NCI-H1417 treated with DMSO at 0.1 percent for 48 hours (cell line): ENCODE measurements at places on chromosomes 4 and X.

- no peak for DNase-seq
Observed at GRCh38 chr4:7694324-7694723, 245.3 kb downstream of the AFAP1 start.

DNA sequence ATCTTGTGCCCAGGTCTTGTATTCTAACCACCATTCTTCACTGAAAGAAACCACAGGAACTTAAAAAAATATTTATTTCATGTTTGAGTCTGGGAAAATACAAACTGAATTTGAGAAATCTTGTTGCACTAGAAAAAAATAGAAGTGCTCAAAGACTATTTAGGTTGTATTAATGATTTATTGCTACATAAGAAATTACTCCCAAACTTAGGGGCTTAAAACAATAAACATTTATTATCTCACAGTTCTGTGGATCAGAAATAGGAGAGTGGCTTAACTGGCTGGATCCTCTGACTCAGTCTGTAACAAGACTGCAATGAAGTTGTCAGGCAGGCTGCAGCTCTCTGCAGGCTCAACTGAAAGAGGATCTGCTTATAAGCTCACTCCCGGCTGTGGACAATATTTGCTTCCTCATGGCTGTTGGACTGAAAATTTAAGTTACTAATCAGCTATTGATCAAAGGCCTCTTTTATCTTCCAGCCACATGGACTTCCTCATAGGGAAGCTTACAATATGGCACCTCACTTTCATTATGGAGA, 295.4 kb upstream of the FAM241A start:
- DNase-seq = no peak

- DNase-seq = no peak
Observed at GRCh38 chr4:149370785-149371420, 444.7 kb downstream of the IQCM start.

DNA sequence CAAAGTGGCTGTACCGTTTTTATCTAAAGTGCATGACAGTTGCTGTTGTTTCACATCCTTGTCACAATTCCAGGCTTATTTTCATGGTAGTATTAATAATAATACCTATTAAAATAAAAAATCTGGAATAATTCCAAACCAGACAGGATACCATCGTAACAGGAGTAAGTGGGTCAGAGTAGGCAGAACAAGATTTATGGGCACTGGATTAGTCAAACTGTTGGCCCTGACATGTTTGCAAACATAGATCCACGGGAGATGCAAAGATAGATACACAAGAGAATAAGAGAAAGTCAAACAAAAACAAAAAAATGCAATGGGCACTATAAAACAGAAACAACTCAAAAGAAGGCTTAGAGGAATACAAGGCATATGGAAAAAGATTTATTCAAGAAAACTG, 449.5 kb upstream of the HS3ST1 start:
- peak; percentile 11 for DNase-seq

GRCh38 chrX:1833656-1834360, 218.9 kb downstream of the ASMT start:
- DNase-seq = no peak

GRCh38 chr4:159237975-159238374, 135.1 kb downstream of the RAPGEF2 start:
- DNase-seq = no peak

- DNase-seq = no peak
Observed at GRCh38 chr4:177699365-177700213, 257.4 kb upstream of the AGA start.

GRCh38 chr4:106628586-106629267, 260.1 kb upstream of the GIMD1 start:
- DNase-seq = no peak

DNA sequence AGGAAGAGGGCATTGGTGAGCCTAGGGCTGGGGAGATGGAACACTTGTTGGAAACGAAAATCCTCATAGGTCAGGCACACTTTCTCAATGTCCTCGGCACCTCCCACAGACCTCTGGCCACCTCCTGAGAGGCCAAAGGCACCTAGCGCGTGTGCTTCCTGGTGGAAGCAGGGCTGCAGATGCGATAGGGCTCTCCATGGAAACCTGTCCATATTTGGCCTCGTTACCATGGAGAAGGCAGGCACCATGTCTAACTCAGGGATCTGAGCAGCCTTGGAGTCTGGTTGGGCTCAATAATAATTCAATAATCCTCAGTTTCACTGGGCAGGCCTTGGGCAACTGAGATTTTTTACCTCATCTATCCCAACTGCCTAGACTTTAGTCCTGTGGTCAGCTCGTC, 58.3 kb downstream of the RAI2 start:
- DNase-seq = no peak

DNA sequence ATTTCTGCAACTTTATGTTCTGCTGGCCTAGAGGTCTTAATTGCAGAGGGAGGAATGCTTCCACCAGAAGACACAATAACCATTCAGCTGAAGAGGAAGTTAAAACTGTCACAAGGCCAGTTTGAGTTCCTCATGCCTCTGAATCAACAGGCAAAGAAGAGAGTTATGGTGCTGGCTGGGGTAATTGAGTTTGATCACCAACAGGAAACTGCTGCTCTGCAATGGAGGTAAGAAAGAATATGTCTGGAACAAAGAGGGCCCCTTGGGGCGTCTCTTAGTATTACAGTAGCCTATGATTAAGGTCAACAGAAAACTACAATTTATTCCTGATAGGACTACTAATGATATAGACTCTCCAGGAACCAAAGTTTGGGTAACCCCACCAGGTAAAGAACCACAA, 744.0 kb downstream of the FSTL5 start:
- DNase-seq = no peak

GRCh38 chrX:144709841-144710240, 537.5 kb upstream of the SPANXN1 start:
- DNase-seq = no peak

DNA sequence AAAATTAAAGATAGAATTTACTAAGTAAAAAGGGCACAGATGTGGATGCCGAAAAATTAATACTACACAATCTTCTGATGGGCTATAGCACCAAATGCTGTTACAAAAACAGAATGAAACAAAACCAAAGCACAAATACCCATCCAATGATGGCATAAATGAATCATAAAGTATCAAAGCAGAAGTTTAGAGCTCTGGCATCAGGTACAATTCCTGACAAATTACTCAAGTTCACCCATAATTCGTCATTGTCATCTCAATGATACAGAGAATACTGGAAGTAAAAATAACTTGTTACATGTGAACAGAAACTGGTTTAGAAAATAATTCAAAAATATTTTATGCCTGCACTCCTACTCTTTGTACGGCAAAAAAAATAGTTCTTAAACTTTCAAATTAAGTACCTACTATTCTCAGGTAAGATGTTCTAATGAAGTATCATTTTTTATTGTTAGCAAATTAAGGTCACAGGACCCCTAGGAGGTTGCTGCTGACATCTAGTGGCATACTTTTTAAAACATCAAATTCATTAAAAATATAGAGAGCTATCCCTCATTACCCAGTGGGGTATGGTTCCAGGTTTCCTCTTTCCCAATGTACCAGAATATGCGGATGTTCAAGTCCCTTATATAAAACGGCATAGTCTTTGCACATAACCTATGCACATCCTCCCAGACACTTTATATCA, 126.1 kb downstream of the INPP4B start:
- DNase-seq = peak; percentile 26

DNA sequence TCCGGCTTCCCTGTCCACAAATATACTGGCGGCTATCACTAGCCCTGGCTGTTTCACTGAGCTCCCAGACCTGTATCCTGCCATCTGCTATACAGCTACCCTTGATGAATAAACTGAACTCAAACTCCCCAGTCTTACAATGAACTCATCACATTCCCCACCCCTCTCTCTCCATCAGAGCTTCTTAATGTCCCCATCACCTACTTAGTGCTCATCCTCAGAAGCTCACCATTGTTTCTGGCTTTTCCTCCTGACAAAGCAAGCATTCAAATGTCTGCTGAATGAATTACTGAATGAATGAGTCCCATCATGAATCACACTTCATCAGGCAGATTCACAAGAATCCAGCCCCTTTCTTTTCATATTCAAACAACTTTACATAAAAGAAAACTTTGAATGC, 5.7 kb upstream of the DGAT2L6 start:
- DNase-seq = no peak

- DNase-seq = no peak
Observed at GRCh38 chrX:68652326-68653170, 5.1 kb downstream of the STARD8 start.

DNA sequence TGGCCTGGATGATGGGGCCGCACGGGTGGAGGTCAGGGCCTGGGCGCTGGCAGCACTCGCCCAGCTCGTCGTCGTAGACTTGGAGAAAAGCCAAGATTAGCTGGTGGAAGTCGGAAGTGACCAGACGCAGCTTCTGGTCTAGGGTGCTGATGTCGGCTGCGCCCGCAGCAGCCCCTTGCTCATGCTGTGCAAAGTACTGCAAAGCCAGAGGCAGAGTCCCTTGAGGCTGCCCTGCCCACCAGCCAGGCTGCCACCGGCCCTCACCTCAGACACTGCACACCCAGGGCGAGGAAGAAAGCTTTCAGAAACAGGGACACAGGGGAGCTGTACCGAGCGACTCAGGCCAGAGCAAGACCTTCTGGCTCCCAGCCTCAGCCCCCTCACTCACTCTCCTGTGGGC, 9.7 kb upstream of the TREX2 start:
- DNase-seq = no peak

- no peak for DNase-seq
Observed at GRCh38 chrX:21490341-21490740, 116.1 kb downstream of the CNKSR2 start.

GRCh38 chr4:134390319-134390718, 188.7 kb upstream of the PABPC4L start:
- no peak for DNase-seq

GRCh38 chr4:107299646-107300045, 263.5 kb upstream of the DKK2 start:
- no peak for DNase-seq

DNA sequence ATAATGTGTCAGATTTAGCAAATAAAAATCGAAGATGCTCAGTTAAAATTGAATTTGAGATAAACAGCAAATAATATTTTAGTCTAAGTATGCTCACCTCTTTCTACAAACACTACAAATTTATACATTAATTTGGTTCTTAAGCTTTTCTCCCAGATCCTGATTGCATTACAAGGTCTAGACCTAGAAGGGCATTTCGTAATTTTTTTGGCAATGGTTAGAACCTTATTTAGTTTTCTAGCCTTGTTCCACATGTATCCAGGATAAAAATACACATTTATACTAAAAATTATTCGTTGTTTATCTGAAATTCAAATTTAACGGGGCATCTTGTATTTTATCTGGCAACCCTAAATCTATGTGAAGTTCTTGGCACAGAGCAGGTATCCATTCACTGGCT, 2.5 kb upstream of the CDKL5 start:
- DNase-seq = no peak

DNA sequence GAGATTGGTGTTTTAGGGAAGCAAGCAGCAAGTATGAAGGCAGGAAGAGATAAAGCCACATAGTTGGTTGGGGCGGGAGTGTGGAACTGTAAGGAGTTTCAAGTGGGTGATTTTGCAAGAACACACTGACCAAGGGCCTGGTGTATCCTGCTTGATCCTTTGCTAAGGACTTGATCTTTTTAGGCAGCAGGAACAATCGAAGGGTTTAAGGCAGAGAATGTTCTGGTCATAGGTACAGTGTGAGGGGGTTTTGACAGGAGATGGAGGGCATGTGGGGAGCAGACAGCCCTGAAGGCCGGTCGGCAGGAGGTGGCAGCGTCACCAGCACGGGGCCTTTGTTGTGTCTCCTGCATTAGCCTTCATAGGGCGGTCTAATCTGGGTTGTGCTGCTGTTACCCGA, 54.7 kb downstream of the FAM193A start:
- DNase-seq = no peak

DNA sequence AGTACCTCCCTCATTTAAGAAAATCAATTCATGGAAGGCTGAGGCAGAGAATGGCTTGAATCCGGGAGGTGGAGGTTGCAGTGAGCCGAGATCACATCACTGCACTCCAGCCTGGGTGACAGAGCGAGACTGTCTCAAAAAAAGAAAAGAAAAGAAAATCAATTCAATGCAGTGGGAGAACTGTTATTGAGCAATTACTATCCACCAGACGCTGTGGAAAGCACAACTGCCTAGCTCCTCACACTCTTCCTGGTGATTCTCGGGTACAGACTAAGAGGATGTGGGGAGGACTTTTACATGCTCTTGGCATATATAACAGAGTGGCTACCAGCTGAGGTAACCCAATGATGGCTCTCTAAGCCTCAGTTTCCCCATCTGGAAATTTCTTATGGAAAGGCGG, 2.7 kb upstream of the TMSB4X start:
- no peak for DNase-seq

DNA sequence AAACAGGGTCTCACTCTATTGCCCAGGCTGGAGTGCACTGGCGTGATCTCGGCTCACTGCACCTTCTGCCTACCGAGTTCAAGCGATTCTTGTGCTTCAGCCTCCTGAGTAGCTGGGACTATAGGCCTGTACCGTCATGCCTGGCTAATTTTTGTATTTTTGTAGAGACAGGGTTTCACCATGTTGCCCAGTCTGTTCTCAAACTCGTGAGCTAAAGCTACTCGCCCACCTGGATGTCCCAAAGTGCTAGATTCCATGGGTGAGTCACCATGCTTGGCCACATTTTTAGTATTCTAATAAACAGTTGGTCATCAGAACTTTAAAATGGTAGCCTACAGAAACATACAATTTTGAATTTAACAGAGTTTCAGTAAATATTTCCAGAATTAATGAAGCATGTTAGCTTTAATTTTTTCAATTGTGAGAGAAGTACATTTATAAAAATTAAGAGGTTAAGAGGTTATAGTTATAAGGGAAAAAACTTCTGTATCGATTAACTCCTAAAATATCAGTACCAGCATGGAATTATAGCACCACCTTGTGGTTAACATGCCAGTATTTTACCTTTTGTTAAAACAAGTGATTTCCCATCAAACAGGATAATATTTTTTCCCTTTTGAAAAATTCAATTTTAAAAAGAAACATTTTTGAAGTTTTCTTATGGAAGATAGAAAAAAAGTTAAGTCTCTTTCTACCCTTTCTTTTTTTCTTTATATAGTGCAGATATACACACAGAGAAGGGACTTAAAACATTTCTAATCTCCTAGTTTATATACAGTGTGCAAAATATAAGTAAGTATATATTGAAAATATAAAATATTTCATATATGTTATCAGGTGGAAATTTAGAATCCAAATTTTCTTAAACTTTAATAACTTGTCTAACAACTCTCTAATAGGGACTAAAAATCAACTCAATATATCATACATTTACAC, 35.4 kb downstream of the CEP44 start:
- no peak for DNase-seq

DNA sequence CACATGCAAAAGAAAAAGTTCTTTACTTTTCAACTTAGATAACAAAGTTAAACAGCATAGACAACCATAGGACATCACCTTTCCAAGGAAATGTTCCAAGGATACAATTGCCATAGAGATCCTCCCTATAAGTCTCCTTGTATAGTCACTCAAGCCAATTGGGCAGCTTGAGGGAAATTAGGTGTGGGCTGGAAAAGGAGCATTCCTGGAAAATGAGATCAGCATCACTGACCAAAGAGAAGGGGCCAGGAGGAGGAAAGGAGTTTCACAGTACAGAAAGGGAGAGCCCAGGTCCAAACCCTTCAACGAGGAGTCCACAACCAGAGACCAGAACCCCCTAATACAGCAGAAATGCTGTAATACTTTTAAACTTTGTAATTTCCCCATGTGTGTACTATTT, 91.5 kb upstream of the PPARGC1A start:
- no peak for DNase-seq
